ENCODE measurements at places on chromosomes 16 and 17.

GRCh38 chr17:45980855-45981254 is 18.2 kb upstream of the STH start:
- no peak for ATAC-seq

GRCh38 chr16:70018254-70018653 is 67.1 kb downstream of the CLEC18A start:
- ATAC-seq = peak; percentile 81

GRCh38 chr17:10724546-10725195 is 5.2 kb downstream of the TMEM220 start:
- no peak for ATAC-seq

GRCh38 chr16:50024207-50024606 is 818 bp upstream of the CNEP1R1 start:
- ATAC-seq = no peak

DNA sequence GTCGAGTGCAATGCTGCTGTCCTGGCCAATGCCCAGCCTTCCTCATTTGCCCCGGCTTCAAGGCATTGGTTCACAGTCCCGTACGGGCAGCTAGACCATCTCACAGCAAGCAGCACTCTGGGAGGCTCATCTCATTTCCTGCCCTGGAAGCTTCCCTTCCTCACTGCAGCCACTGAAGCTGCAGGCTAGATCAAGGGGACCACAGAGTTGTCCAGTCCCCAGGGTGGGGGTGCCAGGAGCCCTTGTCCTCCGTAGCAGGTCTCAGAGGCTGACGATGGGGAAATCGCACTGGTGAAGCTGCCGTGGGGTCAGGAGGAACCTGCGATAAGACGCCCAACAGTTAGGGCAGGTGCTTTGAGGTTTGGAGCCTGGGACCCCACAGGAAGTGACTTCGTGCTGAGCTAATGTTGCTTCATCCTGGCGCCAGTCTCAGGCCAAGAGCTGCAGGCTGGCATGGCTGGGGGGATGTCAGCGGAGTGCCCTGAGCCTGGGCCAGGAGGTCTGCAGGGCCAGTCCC is at the start of gene SPNS3:
Gene SPNS3 (plus strand): TSS at position 426 of the 517 bp plus-strand sequence. CDS start 28 bp downstream, at position 454.
- peak; percentile 55 for ATAC-seq

- no peak for ATAC-seq
Measured at GRCh38 chr16:48409839-48410632, 24.8 kb upstream of the SIAH1 start.

- no peak for ATAC-seq
Measured at GRCh38 chr16:86452451-86452850, 57.9 kb upstream of the FOXF1 start.

DNA sequence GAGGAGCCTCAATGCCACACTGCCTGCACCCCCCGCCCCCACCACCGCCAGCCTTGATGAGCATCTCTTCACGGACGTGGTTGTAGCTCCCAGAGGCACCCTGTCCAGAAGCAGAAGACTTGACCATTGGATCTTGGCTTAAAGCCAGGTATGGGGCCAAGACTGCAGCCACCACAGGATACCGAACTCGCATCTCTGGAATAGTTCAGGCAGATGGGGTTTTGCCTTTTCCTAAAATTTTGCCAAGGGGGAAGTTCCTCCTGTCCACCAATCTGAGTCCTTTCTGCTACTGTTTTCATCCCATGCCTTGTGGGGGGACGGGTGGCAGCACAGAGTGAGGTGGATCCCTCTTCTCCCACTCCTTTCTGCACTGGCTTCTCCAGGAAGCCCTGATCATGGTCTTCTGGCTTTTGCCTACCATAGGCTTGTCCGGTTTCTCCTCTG is 939 bp downstream of the CORO6 start:
- no peak for ATAC-seq

GRCh38 chr17:29292071-29292991 is 1.6 kb downstream of the NUFIP2 start:
- peak; percentile 24 for ATAC-seq

DNA sequence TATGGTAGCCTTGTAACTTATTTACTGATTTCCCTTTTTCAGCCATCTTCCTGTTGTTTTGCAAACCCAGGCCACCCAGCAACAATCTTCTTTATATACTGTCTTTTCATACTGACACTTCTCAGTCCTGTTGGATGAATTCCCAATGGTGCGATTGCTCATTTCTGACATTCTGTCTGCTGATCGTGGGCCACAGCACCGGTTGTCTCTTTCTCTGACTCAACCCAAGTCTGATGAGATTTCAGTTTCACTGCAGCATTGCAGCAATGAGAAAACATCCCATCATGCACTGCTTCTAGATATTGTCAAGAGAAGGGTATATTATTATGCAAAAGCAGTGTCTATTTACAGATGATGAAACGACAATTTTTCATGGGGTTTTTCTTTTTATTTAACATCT is 349.2 kb upstream of the HSBP1 start:
- ATAC-seq = peak; percentile 72

DNA sequence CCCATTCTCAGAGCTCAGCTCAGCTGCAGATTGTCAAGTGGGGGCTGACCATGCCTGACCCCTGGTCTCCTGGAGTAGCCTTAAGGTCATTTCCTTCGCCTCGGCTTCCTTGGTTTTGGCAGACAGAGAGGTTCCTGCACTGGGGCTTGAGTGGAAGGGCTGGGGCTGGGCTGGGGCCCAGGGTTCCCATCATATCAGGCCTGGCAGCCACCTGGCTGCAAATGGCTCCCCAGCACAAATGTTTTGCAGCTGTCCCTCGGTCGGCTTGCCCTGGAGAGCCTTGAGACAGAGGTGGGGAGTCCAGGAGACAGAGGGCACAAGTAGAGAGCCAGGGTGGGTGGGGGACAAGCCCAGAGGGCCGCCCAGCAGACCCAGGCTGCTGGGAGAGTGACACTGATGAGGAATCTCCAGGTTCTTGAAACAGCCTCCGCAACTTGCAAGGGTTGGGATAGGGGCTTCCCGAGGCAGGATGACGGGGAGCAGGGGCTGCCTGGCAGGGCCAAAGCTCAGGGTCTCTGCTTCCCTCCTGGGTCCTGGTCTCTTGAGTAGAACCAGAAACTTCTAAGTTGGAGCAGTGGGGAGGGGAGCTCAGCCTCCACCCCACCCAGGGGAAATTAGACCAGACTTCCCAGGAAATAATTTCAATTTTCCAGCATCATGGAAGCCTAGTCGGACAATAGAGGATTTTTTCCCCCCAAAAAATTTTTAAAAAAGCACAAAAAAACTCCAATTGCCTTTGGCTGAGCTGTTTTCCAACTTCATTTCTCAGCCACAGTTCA is 19.3 kb downstream of the IGFBP4 start:
- no peak for ATAC-seq

DNA sequence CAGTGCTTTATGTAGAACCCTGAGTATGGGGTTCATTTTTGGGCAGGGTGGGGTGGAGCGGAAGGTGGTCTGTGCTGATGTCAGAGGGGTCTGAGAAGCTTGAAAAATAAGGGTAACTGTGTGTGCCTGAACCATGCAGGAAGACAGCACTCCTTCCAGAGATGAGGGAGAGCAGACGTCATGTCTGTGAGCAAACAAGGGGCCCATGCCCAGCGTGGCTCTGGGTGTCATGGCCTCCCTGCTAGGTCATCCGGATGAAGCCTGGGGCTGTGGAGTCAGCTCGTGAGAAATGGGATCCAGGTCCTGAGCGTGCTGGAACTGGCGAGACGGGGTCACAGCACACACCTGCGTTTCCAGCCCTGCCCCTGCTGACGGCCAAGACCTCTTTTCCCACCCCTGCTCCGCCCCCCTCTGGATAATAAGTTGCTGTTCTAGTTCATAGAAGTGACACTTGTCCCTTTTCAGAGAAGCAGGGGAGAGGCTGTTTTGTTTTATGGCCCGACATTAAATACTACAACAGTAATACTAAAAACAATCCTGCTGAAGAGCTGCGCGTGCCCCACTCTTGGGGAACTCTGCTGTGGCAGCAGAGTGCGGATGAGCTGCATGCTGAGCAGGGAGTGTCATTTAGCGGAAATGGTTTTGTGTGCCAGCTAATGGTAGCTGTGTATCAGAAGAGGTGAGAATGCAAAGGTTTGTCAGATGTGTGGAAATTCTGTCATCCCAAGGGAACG is 92.6 kb downstream of the RPTOR start:
- no peak for ATAC-seq

- ATAC-seq = no peak
Measured at GRCh38 chr16:51035110-51035498, 116.0 kb downstream of the SALL1 start.

DNA sequence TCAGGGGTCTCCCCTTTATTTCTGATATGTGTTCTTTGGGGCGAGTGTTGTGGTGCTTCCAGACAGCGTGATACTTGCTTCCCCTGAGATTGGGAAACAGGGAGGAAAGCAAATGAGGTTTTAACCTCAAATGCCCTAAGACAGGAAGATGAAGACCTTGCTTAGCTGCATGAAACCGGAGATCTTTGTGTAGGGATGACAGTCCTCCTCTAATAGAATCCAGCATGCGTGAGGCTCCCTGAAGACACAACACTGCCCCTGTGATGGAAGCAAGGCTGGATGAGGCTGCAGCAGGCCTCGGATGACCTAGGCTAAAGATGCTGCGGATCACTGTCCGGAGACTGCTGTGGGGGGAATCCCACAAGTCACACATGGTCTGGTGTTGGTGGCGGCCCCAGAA is 491.0 kb downstream of the CDH13 start:
- no peak for ATAC-seq

Measured in stimulated activated memory B cell treated with anti-CD40 and anti-IgM and Interleukin-4, amounts not matched to agents 10 μg/mL and 1 μg/mL and 100 μg/mL, for 72 hours (primary cell).